ENCODE measurements at places on chromosomes 2 and 18. TPM values are rescaled to one million over a fixed set of nuclear protein-coding genes. Genes with fewer than 3 reads are reported as not detected.
A peak's percentile ranks its signal among the peaks of the same experiment; 100 is the strongest.

The SPDYA gene
- 1.5 TPM for total RNA-seq

DNA sequence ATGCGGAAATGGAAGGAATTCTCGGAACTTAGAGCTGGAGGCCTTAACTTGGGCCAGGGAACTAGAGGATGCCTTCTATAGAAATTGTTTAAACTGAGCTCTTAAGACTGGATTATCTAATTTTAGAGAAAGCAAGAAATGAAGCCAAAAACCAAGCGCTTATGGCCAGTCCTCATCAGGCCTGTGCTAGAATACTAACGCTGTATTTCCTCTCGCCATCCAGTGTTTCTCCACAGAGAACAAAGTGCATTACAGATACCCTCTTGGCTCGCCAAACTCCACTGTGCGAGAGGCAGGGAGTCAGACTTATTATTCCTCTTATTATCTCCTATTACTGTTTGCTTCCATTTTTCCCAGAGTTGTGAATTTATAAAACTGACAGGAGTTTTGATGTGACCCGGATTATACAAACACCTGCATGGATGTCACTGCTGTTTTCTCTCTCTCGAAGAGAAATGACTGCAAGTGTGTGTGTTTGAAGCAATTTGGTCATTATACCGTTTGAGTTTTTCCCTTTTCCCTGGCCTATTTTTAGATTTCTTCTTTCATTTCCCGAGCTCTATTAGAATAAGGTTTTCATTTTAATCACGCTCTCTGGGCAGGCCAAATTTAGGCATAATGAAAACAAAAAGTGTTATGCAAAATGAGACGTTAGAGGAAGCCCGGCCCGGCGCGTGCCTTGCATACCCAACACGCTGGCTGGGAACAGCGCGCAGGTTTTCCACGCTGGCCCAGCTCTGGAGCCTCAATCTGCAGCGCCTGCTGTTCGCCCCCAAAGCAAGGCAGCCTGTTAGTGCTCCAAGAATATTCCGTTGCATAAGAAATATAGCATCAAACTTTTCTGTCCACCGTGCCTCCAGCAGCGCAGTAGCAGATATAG lies 103.3 kb downstream of the ALK start:
- no peaks in the 10 kb centered on the region for H3K4me1 ChIP-seq
- H3K27ac ChIP-seq: no peak overlapping the region
- H3K27me3 ChIP-seq: no peaks in the 10 kb centered on the region

GRCh38 chr2:46909771-46910419 lies 5.7 kb downstream of the MCFD2 start:
- H3K27me3 ChIP-seq: no peaks in the 10 kb centered on the region
- H3K4me3 ChIP-seq: no peak overlapping the region
- peaks cover 52% of the 10 kb centered on the region for H3K36me3 ChIP-seq
- DNase-seq: peak; percentile 51
- H3K4me1 ChIP-seq: peaks cover 42% of the 10 kb centered on the region
- H3K27ac ChIP-seq: no peak overlapping the region

GRCh38 chr18:38350141-38350540 lies 784.5 kb upstream of the CELF4 start:
- no peak for DNase-seq
- H3K4me1 ChIP-seq: no peaks in the 10 kb centered on the region

GRCh38 chr2:112724591-112725525 lies 4.0 kb downstream of the NT5DC4 start:
- DNase-seq: peak; percentile 11
- H3K4me3 ChIP-seq: no peak overlapping the region
- no peaks in the 10 kb centered on the region for H3K36me3 ChIP-seq
- no peak overlapping the region for H3K27ac ChIP-seq
- peaks cover 10% of the 10 kb centered on the region for H3K27me3 ChIP-seq

The SNORC gene
- 0.97 TPM for total RNA-seq

The OLA1 gene
- 87.4 TPM for total RNA-seq

GRCh38 chr2:111049792-111050640 lies 70.7 kb upstream of the BCL2L11 start:
- H3K4me1 ChIP-seq: peaks cover 13% of the 10 kb centered on the region
- no peak overlapping the region for H3K4me3 ChIP-seq
- H3K27ac ChIP-seq: no peak overlapping the region
- DNase-seq: no peak
- peaks cover 10% of the 10 kb centered on the region for H3K27me3 ChIP-seq
- no peaks in the 10 kb centered on the region for H3K36me3 ChIP-seq

DNA sequence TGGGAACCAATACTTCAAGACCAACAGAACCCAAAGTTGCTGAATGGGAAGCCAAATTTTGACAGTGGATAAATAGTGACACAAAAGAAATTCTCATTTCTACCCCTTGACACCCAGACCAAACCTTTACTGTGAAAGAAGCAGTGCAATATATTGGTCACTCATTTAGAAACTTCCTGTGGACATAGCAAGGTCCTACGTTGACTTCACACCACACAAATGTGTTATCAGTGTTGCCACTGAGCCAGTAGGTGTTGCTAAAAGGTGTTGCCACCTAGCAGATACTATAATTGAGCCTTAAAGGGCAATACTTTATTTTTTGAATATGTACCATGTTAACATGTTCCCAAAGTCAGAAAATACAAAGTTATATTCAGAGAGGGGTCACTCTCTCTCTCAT lies 1008.9 kb upstream of the CDH2 start:
- DNase-seq: no peak
- H3K36me3 ChIP-seq: no peaks in the 10 kb centered on the region
- no peak overlapping the region for H3K27ac ChIP-seq
- H3K27me3 ChIP-seq: no peaks in the 10 kb centered on the region
- H3K4me1 ChIP-seq: no peaks in the 10 kb centered on the region

DNA sequence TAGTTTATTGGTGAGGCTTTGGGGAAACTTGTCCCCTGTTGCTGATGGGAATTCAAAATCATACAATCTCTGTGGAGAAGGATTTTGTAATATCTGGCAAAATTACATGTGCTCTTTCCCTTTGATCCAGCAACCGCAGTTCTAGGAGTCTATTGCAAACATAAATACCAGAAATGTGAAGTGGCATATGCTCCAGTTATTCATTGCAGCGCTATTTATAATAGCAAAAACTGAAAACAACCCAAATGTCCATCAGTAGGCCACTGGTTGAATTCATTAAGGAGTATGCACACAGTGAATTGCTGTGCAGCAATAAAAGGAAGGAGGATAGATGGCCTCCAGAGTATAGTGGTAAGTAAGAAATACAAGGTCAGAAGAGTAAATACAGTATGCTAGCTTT lies 76.5 kb downstream of the HNRNPLL start:
- no peak for DNase-seq
- H3K27ac ChIP-seq: no peak overlapping the region
- no peak overlapping the region for H3K4me3 ChIP-seq
- peaks cover 5% of the 10 kb centered on the region for H3K4me1 ChIP-seq
- no peaks in the 10 kb centered on the region for H3K36me3 ChIP-seq

GRCh38 chr2:137357634-137358033 lies 592.3 kb downstream of the THSD7B start:
- H3K4me3 ChIP-seq: no peak overlapping the region
- H3K27me3 ChIP-seq: no peaks in the 10 kb centered on the region
- no peaks in the 10 kb centered on the region for H3K36me3 ChIP-seq
- DNase-seq: no peak

The GRHL1 gene
- total RNA-seq: 0.27 TPM

DNA sequence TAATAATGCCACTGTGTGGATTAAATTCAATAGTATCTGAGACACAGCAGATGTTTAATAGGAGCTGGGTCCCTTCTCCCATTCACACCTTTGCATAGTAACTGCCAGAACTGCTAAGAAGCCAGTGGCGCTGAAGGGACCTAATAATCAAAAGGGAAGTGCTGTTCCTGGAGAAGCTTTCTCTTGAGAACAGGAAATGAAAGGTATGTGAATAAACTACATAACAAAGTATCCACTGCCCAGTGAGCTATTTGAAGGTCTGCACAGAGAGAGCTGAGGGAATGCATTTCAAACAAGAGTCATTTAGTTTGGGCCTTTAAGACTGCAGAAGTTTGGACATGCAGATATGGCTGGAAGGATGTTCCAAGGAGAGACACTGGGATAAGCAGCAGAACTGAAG lies 56.1 kb upstream of the KIDINS220 start:
- no peak overlapping the region for H3K4me3 ChIP-seq
- H3K27me3 ChIP-seq: no peaks in the 10 kb centered on the region
- H3K36me3 ChIP-seq: no peaks in the 10 kb centered on the region
- no peak for DNase-seq
- no peaks in the 10 kb centered on the region for H3K4me1 ChIP-seq
